ENCODE measurements at places on chromosomes 7 and 10.

DNA sequence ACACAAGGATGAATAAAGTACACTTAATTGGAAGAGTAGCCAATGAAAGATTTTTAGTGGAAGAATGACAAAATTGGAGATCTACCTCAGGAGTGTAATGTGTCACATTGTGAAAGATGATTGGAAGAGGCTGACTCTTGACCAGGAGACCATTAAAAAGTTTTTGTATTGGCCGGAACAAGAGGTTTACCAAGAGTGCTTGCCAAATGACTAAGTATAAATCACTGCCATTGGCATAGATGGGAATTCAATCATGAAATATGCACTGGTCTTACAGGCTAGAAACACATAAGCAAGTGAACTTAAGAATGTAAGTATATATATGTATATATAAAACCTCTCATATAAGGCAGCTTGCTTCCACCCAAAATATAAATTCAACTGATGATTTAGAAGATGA, 58.7 kb upstream of the TFEC start:
- no peak for DNase-seq

DNA sequence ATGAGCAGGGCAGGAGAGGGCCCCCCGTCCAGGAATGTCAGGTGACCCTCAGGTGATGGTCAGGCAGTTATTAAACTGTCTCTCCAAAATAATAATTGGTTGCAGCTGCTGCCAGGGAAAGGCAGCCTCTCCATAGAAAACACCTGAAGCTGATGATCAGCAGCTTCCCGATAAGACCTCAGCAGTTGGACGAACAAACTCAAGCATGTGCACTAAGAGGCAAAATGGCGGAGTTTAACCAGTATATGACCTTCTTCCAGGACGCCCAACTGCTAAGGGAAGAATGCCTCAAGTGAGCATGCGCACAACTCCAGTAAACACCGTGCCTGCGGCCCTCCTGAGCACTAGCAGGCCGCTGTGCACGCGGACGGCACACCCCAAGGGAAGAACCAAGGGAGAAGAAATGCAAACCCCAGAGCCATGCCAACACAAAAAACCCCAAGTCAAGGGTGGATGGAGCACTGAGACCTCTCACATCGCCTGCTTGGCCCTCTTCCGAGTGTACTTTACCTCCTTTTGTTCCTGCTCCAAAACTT, 38.9 kb upstream of the ADARB2 start:
- no peak for DNase-seq

- DNase-seq: no peak
These were observed 251.9 kb upstream of the KCND2 start for GRCh38 chr7:120021085-120021484.

DNA sequence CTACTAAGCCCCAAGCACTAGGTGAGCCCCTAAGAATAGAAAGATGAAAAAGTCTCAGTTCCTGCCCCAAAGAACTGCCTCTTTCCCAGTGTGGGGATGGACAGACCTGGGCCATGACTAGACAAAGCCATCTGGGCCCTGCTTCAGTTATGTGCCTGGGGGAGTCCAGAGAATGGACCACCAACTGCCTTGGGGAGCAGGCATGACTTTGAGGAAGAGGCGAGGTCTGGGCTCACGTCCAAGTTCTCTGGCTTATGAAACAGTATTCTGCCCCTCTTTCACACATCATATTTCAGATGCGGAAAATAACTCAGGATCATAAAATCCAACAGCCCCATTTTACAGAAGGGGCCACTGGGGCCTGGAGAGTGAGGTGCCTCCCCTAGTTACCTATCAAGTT, 80.3 kb downstream of the PLXNA4 start:
- DNase-seq: no peak

DNA sequence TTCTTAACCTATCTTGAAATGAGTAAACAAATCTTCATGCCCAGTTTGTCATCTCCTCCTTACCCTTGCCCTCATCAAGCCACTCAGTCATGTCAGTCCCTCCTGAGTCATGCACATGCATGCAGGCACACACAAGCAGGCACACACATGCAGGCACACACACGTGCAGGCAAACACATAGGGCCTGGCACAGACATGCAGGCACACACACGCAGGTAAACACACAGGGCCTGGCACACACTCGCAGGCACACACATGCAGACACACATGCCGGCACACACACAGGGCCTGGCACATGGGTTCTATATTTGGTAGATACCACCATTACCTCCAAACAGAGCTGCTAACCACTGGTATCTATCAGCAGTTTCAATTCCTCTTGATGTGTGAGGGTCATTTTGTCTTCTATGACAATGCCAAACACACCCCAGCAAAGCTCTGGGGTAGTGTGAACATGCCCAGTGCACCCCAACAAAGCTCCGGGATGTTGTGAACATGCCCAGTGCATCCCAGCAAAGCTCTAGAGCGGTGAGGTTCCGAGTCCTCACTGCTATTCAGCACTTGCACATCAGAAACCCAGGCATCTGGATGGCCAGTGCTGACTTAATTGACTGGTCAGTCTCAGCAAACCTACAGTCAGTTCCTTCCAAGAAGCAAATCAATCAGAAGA, 563.8 kb downstream of the PTPRN2 start:
- no peak for DNase-seq

DNA sequence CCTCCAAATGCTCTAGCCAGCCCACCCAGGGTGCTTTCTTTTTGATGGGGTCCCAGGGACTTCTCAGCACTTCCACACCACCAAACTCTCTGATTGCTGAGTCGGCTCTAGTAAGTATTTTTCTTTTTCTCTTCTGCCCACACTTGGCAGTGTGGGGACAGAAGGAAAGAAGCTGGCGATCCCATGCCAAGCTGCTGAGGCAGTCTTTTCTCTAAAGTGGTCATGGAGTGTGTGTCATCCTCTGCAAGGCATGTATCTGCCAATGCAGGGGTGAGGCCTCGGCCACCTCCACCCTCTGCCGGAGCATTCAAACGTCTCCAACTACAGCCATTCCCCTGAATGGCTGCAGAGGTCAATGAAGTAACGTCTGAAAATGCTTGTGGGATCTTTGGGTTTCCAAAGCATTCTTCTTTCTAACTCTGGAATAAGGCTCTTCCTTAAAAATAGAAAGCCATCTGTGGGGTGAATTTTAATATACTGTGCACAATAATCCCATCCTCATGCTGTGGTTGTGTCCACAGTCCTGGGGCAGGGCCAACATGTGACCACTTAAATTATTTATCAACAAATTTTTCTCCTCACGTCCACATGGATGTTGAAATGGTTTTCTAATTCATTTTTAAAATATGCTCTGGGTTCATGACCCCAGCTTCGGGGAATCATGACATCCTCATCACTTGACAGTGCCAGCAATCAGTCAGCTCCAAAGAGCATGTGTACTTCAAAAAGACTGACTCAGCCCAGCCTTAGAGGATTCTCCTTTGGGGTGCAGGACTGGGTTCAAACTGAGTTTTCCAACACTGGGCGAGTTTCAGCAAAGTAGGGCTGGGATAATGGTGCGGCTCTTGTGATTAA, 171.3 kb upstream of the ITGB1 start:
- DNase-seq: no peak

GRCh38 chr10:81570349-81570748, 304.6 kb upstream of the NRG3 start:
- DNase-seq: no peak

DNA sequence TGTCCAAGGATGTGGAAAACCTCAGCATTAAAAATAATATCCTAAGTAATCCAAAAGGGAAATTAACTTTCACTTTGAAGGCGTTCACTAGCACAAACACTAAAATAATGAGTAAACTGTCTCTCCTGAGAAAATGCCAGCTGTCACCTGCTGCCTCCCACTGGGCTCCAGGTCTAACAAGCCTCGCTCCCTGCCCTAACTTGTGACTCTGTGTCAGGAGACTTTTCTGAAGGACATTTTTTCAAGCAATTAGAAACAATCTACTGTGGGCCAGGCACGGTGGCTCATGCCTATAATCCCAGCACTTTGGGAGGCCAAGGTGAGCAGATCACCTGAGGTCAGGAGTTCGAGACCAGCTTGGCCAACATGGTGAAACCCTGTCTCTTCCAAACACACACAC, 72.8 kb upstream of the GLCCI1 start:
- DNase-seq: no peak

GRCh38 chr10:12389154-12389734, 39.9 kb downstream of the CAMK1D start:
- no peak for DNase-seq

DNA sequence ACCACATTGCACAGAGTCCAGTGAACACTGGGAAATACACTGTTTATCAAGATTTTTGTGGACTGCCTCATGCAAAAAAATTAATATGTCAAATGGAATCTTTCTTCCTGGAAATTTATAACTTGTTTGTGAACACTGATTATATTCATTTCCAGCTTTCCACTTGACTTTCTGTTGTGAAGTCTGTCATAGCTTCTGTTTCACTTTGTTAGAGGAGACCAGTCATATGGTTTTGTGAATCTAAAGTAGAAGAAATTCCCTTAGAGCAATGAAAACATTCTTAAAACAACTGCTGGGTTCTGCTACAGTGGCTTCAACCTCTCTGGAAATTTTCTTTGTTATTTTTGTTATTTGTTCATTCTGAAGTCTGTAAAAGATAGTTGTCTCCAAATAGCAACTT, 349.5 kb upstream of the NFE2L3 start:
- DNase-seq: no peak

- DNase-seq: no peak
These were observed 275.5 kb downstream of the ELFN1 start for GRCh38 chr7:1945558-1945957.

DNA sequence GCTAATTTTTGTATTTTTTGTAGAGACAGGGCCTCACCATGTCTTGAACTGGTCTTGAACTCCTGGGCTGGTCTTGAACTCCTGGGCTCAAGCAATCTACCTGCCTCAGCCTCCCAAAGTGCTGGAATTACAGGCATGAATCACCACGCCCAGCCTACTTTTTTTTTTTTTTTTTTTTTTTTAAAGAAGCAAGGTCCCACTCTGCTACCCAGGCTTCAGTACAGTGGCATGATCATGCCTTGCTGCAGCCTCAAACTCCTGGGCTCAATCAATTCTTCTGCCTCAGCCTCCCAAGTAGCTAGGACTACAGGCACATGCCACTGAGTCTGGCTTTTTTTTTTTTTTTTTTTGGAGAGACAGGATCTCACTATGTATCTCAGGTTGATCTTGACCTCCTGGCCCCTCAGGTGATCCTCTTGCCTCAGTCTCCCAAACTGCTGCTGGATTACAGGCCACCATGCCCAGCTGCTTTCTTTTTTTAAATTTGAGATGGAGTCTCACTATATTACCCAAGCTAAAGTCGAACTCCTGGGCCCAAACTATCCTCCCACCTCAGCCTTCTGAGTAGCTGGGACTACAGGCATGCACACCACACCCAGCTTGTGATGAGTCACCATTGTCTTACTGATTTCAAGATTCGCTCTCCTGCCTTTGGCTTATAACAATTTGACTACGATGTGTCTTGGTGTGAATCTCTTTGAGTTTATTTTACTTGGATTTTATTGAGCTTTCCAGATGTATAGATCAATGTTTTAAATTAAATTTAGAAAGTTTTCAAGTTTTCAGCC, 9.0 kb downstream of the RPEL1 start:
- DNase-seq: no peak

- no peak for DNase-seq
These were observed 168.9 kb downstream of the TWIST1 start for GRCh38 chr7:18948521-18948920.

Measured in activated T-cell treated with anti-CD3 and anti-CD28 coated beads for 48 hours (primary cell).